ENCODE measurements at places on chromosomes 3 and 15.
A peak's percentile ranks its signal among the peaks of the same experiment; 100 is the strongest.

GRCh38 chr3:112908252-112908651 lies 61.6 kb upstream of the CD200R1L start:
- DNase-seq, result no peak

GRCh38 chr15:92733934-92734521 lies 78.5 kb upstream of the FAM174B start:
- peak; percentile 29 for DNase-seq

DNA sequence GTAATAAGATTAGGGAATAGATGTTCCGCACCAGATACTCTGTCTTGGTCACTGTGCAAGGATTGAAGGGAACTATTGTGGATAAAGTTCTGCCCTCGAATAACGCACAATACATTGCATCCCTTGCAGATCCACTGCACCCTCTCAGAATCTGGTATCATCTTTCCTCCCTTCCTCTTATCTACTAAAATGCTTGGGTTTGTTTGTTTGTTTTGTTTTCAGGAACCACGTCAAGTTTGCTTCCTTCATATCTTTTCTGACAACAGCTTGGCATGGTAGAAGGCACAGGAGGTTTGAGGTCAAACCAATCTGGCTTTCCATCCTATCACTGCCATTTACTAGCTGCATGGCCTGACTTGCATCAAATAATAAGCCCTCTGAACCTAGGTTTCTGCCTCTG lies 2.0 kb upstream of the FSTL1 start:
- no peak for DNase-seq

GRCh38 chr3:167783781-167784180 lies 48.3 kb downstream of the SERPINI1 start:
- no peak for DNase-seq

GRCh38 chr3:125219261-125219701 lies 6.7 kb upstream of the SLC12A8 start:
- DNase-seq, result no peak

DNA sequence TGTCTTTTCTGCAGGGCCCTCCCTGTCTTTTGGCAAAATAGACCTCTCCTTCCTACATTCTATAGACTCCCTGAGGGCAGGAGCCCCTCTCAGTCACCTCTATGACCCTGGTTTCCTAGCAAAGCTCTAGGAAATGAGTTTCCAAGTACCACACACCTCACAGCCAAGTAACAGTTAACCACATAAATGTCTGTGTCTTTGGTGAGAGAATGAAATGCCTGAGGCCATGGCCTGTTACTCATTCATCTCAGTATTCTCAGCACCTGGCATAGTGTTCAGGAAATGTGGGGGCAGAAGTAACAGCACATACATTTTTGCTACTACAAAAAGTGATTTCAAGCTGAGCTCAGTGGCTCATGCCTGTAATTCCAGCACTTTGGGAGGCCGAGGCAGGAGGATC lies 21.0 kb downstream of the RFT1 start:
- no peak for DNase-seq

DNA sequence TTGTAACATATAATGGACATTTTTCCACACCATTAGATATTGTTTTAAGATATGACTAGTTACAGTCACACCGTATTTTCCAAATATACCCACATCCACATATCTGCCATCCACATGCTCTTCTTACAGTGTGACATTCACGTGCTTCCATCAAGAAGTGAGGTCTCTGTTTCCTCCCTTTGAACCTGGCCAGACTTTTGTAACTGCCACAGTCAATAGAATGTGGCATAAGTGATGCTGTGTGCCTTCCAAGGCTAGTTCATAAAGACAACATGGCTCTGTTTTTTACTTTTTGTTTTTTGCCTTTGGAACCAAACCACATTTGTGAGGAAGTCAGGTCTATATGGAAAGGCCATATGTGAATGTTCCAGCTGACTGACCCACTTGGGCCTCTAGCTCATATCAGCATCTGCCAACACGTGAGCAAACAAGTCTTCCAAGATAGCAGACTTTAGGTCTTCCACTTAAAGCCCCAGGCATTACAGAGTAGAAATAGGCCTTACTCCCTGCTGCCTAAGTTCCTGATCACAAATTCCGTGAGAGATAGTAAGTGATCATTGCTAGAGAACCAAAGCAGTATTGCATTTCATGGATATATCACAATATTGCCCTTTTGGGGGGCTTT lies 27.1 kb downstream of the EIF1B start:
- no peak for DNase-seq

DNA sequence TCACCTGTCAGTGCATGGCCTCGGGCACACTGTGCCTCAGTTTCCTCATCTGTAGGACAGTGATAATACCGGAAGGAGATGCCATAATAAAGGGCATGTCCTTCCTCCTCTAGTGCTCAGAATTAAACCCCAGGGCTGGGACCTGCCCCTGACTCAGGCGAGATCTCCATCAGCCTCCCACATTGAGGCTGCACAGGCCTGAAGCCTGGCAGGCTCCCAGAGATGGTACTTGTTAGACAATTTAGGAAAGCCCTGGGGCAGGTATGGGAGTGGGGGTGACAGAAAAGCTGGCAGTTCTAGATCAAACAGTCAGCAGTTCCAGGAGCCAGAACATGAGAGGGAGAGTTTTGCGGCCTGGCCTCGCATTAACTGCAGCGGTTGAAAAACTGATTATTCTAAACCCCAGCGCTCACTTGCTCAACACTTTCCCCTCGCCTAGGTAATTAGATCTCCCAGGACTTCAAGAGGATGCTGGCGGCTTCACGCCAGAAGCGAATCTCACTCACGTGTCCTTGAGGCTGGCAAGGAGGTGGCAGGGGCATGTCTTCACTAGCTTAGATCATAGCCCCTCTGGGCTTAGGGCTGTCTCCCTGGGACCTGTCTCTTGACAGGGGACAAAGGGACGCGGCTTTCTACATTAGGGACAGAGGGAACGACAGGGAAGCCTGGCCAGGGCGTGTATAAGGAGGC lies 73.1 kb downstream of the ATP2B2 start:
- no peak for DNase-seq

DNA sequence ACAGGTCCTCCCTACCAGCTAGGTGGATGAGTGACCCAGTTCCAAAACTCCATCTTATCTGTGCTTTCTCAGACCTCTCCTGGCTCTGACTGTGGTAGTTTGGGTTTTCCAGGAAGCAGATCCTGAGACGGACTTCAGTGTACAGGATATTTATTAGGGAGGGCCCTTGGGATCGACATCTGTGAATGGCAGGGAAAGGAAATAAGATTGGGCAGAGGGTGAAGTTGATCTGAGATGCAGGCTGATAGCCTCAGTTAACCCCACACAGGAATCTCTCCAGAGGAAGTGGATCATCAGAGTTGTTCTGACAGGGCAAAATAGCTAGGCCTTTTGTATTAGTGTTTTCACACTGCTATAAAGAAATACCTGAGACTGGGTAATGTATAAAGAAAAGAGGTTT lies 16.7 kb upstream of the MAPK6 start:
- no peak for DNase-seq

GRCh38 chr3:64199932-64200331 lies 25.3 kb downstream of the PRICKLE2 start:
- DNase-seq, result no peak

GRCh38 chr3:122857019-122857418 lies 62.1 kb downstream of the SLC49A4 start:
- no peak for DNase-seq

DNA sequence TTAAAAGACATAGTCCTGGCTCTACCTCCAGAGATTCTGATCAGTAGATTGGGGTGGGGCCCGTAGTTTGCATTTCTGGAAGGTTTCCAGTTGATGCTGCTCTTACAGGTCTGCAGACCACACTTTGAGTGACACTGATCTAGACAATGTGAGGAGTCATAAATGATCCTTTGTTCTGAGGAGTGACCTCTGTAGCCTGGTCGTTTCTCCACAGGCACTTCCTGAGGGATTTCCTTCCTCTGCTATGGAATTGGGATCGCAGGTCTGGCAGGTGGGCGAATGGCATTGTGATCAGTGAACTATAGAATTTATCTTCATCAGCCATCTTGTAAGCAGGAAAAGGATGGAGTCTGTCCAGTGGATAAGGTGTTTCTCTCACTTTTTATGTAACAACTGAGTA lies 5.5 kb downstream of the GFM1 start:
- DNase-seq, result no peak

- no peak for DNase-seq
Measured at GRCh38 chr15:98740963-98741362, 92.6 kb downstream of the IGF1R start.

- DNase-seq, result no peak
Measured at GRCh38 chr3:123559040-123559861, 25.6 kb downstream of the HACD2 start.

GRCh38 chr3:25454005-25454927 lies 26.2 kb downstream of the RARB start:
- DNase-seq, result no peak

GRCh38 chr3:37907906-37908305 lies 46.2 kb downstream of the CTDSPL start:
- no peak for DNase-seq

GRCh38 chr3:127323581-127323980 lies 35.7 kb upstream of the PRR20G start:
- DNase-seq, result no peak

Data from activated T-cell treated with anti-CD3 and anti-CD28 coated beads, Interleukin-2, amount 50 U/mL, for 1 hour (primary cell).